Endodermal cell (in vitro differentiated cells): ENCODE measurements at places on chromosomes 13 and 19. TPM values are rescaled to one million over a fixed set of nuclear protein-coding genes. Genes with fewer than 3 reads are reported as not detected.

DNA sequence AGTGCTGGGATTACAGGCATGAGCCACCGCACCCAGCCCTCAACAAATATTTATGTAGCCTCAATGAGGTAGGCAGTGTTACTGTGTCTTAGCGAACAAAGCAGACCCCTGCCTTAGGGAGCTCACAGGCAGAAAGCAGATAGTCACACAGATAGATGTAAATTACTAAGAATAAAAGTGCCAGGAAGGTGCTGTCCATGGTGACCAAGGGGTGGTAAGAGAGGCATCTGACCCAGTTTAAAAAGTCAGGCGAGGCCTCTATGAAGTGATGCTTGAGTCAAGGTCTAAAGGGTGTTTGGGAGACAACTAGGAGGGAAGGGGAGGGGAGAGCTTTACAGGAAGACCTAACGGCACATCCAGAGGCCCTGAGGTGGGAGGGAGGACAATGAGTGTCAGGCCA lies 12.4 kb upstream of the CACNG7 start:
- peaks cover 15% of the 10 kb centered on the region for H3K27me3 ChIP-seq
- no peak overlapping the region for H3K4me3 ChIP-seq
- H3K4me1 ChIP-seq, result no peaks in the 10 kb centered on the region
- no peaks in the 10 kb centered on the region for H3K36me3 ChIP-seq
- DNase-seq, result no peak

GRCh38 chr13:103195762-103196161 lies 129.5 kb upstream of the SLC10A2 start:
- H3K4me1 ChIP-seq, result no peaks in the 10 kb centered on the region
- no peak overlapping the region for H3K4me3 ChIP-seq
- DNase-seq, result no peak
- no peak overlapping the region for H3K27ac ChIP-seq
- H3K36me3 ChIP-seq, result no peaks in the 10 kb centered on the region
- H3K27me3 ChIP-seq, result no peaks in the 10 kb centered on the region

GRCh38 chr13:30824651-30825050 lies 81.4 kb upstream of the MEDAG start:
- H3K36me3 ChIP-seq, result no peaks in the 10 kb centered on the region
- peak overlapping the region; percentile 47 for H3K4me3 ChIP-seq
- H3K27ac ChIP-seq, result no peak overlapping the region
- peaks cover 37% of the 10 kb centered on the region for H3K4me1 ChIP-seq
- H3K27me3 ChIP-seq, result no peaks in the 10 kb centered on the region
- DNase-seq, result peak; percentile 92

DNA sequence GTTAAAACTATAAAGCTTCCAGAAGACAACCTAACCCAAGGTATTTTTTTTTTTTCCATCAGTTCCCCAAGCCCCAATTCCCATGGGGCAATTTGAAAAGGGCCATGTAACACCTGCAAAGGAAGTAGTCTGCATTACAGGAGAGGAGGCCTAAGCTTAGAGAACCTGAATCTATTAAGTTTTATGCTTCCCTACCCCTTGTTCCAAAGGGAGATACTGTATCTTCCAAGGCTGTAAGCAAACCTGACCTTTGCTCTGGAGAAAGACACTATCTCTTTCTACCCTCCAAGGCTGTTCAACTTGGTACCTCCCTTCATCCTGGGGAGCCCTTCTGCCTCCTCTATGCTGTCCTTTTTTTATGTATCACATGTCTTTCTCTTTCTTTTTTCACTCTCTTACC lies 15.0 kb downstream of the KATNAL1 start:
- no peaks in the 10 kb centered on the region for H3K4me1 ChIP-seq
- no peak overlapping the region for H3K27ac ChIP-seq
- H3K36me3 ChIP-seq, result no peaks in the 10 kb centered on the region
- no peaks in the 10 kb centered on the region for H3K27me3 ChIP-seq

DNA sequence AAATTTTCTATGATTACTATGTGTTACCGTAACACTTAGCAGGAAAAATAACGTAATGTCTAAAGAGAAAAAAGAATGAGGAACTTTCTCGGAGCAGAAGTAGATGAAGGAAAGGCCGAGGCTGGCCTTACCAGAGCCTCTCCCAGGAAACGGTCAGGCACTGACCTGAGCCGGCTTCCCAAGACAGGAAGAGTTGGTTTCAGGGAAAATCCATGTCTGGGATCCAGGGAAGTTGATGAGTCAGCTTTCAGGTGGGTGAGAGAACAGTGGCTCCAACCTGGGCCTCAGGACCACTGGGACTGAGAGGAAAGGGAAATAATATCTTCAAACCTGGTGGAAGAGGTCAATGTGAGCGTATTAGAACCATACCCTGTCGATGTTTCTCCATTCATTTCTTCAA lies 93.3 kb upstream of the UBL3 start:
- no peak overlapping the region for H3K4me3 ChIP-seq
- no peak overlapping the region for H3K27ac ChIP-seq
- H3K36me3 ChIP-seq, result no peaks in the 10 kb centered on the region
- no peak for DNase-seq

GRCh38 chr13:93867481-93867880 lies 612.0 kb downstream of the DCT start:
- H3K27me3 ChIP-seq, result no peaks in the 10 kb centered on the region
- peaks cover 4% of the 10 kb centered on the region for H3K36me3 ChIP-seq
- no peak for DNase-seq
- no peak overlapping the region for H3K27ac ChIP-seq

DNA sequence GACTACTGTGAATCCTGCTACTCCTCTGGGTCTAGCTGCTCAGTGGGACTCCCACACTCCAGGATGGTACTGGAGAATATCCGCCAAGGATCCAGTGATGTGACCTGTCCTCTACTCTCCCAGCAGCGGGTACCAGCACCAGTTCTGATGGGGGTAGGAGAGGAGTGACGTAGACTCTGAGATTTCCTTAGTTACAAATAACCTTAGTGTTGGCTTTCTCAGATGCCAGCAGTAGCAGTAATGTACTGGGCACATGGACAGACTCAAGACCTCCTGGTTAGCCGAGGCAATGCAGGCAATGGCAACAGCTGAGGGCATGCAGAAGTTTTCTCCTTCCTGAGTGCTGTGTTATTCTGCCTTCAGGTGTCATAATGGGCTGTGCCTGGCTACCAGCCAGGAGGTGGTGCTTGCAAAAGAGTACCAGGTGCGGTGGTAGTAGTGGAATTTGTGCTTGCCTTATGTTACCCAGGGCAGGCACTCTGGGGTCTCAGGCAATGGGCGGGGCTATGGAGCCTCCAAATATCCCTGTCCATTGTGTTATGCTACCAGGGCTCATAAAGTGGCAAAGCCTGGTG lies 105.3 kb upstream of the KLF5 start:
- H3K4me3 ChIP-seq, result no peak overlapping the region
- H3K36me3 ChIP-seq, result peaks cover 15% of the 10 kb centered on the region

- H3K4me3 ChIP-seq, result no peak overlapping the region
- H3K27ac ChIP-seq, result no peak overlapping the region
- no peaks in the 10 kb centered on the region for H3K27me3 ChIP-seq
- DNase-seq, result no peak
Observed at GRCh38 chr19:10155839-10156238, 36.1 kb upstream of the EIF3G start.

DNA sequence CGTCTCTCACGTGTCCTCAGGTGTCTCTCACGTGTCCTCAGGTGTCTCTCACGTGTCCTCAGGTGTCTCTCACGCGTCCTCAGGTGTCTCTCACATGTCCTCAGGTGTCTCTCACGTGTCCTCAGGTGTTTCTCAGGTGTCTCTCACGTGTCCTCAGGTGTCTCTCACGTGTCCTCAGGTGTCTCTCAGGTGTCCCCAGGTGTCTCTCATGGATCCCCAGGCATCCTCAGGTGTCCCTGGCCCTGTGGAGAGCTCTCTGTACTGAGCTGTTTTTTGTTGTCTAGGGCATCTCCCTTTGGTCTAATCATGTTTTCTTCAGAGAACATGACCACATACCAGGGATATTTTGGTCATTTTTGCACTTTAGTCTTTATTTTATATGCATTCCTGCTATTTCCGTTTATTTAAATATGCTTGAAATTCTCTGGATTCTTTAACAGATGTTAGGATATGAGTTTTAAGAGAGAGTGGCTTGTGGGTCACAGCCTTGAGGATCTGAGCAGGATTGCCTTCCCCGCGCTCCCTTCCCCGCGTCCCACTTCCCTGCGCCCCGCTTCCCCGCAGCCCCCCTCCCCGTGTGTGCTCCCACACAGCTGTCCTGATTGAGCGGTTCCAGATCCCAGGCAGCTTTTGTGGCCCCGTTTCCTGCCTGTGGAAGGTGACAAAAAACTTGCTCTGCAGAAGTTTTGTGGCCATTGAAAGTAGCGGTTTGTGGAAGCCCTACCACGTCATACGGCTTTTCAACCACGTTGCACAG lies 31.9 kb downstream of the ATP4B start:
- no peak for DNase-seq
- H3K4me3 ChIP-seq, result no peak overlapping the region
- H3K4me1 ChIP-seq, result no peaks in the 10 kb centered on the region
- H3K27me3 ChIP-seq, result no peaks in the 10 kb centered on the region

- H3K36me3 ChIP-seq, result no peaks in the 10 kb centered on the region
- no peak overlapping the region for H3K27ac ChIP-seq
- H3K4me1 ChIP-seq, result peaks cover 6% of the 10 kb centered on the region
Observed at GRCh38 chr13:24683351-24683750, 3.1 kb downstream of the ATP12A start.

- DNase-seq, result no peak
- H3K27ac ChIP-seq, result no peak overlapping the region
- H3K4me1 ChIP-seq, result no peaks in the 10 kb centered on the region
- no peak overlapping the region for H3K4me3 ChIP-seq
Observed at GRCh38 chr13:73278186-73278585, 219.4 kb downstream of the KLF5 start.

DNA sequence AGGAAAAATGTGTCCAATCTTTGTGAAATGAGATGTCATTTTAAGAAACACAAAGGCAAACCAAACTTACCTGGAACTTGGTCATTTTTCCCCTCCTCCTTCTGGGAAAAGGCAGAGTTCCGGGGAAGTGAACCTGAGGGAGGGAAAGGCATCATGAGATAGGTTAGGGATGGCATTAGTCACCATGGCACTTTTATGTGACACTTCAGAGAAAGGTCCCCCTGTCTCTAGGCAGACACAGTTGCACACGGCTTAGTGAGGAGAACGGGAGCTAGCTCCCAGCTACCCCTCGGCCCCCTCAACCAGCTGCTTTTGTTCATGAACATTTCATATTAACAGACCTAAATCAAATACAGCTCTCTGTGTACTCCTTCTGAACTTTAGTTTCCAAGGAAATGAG lies 1.5 kb downstream of the ZNF235 start:
- peaks cover 6% of the 10 kb centered on the region for H3K4me1 ChIP-seq
- no peak overlapping the region for H3K27ac ChIP-seq
- peak overlapping the region; percentile 98 for H3K4me3 ChIP-seq
- DNase-seq, result no peak
- H3K27me3 ChIP-seq, result no peaks in the 10 kb centered on the region
- H3K36me3 ChIP-seq, result peaks cover 39% of the 10 kb centered on the region

DNA sequence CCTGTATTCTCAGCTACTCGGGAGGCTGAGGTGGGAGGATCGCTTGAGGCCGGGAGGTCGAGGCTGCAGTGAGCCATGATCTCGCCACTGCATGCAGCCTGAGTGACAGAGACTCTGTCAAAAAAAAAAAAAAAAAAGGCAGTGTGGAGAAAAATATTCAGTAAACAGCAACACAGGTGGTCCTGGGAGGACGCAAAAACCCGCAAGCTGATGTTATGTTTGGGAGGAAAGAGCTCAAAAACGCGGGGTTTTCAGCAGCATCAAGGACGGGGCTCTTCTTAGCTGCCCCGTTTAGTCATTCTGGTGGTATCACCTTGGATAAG lies 599 bp upstream of the ZNF784 start:
- no peak for DNase-seq
- no peaks in the 10 kb centered on the region for H3K4me1 ChIP-seq
- H3K4me3 ChIP-seq, result peak overlapping the region; percentile 83
- H3K27me3 ChIP-seq, result no peaks in the 10 kb centered on the region
- peak overlapping the region; percentile 80 for H3K27ac ChIP-seq

GRCh38 chr19:44626048-44626624 lies 12.8 kb downstream of the IGSF23 start:
- H3K27ac ChIP-seq, result no peak overlapping the region
- H3K36me3 ChIP-seq, result no peaks in the 10 kb centered on the region
- no peaks in the 10 kb centered on the region for H3K27me3 ChIP-seq
- H3K4me3 ChIP-seq, result no peak overlapping the region
- no peak for DNase-seq

DNA sequence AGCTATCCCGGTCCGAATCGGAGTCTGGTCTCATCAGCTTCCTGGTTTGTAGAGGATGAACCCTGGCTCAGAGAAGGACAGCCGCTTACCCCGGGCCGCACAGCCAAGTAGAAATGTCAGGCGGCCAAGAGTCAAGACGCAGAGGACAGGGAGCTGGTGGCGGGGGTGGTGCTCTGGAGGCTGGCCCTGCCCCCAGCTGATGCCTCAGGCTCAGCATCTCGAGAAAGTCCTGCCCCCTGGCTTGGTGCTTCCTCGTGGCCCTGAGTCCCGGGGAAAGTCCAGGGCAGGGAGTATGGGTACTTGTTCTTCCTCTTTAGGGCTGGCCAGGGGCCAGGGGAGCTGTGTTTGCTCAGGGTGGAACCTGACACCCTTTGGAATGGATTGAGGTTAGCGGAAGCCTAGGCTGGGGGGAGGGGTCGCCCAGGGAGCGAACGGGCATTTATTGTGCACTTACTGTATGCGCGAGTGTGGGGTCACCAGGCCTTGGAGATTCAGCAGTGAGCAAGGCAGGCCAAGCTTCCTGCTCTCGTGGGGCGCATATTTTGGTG lies 2.2 kb downstream of the TJP3 start:
- no peaks in the 10 kb centered on the region for H3K36me3 ChIP-seq
- DNase-seq, result peak; percentile 70
- no peaks in the 10 kb centered on the region for H3K4me1 ChIP-seq
- H3K4me3 ChIP-seq, result no peak overlapping the region
- no peak overlapping the region for H3K27ac ChIP-seq

GRCh38 chr13:48094404-48094780 lies 512 bp downstream of the MED4 start:
- H3K4me1 ChIP-seq, result peaks cover 9% of the 10 kb centered on the region
- peak; percentile 58 for DNase-seq
- H3K27me3 ChIP-seq, result no peaks in the 10 kb centered on the region
- no peaks in the 10 kb centered on the region for H3K36me3 ChIP-seq
- H3K4me3 ChIP-seq, result peak overlapping the region; percentile 96
- H3K27ac ChIP-seq, result no peak overlapping the region

DNA sequence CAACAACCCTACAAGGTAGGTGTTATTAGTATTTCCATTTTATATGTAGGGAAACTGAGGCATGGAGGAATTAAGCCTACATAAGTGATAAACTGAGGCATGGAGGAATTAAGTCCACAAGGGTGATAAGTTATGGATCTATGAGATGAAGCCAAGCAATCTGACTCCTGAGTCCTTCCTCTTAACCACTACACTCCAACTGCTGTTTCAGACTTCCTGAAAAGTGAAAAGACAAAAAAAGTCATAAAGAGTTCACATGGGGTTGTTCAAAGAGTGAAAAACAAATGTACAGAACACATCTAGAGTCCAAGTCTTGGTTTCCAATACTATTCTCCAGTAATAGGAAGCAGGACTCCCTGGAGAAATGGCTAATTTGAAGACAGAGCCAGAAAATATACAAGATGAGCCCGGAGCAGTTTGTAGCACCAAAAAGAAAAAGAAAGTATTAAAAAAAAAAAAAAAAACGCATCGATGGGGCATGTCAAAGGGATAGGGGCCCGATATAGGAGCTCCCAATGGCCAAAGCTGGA lies 12.1 kb downstream of the CRYL1 start:
- no peak for DNase-seq
- no peaks in the 10 kb centered on the region for H3K4me1 ChIP-seq
- H3K27ac ChIP-seq, result no peak overlapping the region
- H3K4me3 ChIP-seq, result no peak overlapping the region

CYTH2 gene
- total RNA-seq, result 86.3 to 106 TPM (median 102 TPM) in 3 replicates

SELENOW gene
- 345 to 408 TPM (median 404 TPM) in 3 replicates for total RNA-seq

TLE6 gene
- total RNA-seq, result 17.3 to 56.4 TPM (median 18.6 TPM) in 3 replicates

KCNJ14 gene
- total RNA-seq, result 0.52 to 0.82 TPM (median 0.73 TPM) in 3 replicates

ZNF154 gene
- 19.3 and 21.2 TPM in 2 replicates for total RNA-seq

MZF1 gene
- total RNA-seq, result 30.1 and 33.1 TPM in 2 replicates

ZIC5 gene
- total RNA-seq, result 10.6 and 11.0 TPM in 2 replicates

SHC2 gene
- 74.3 and 93.0 TPM in 2 replicates for total RNA-seq

CATSPERD gene
- not detected in 2 replicates for total RNA-seq

CXCL17 gene
- not detected in 3 replicates for total RNA-seq

HIPK4 gene
- total RNA-seq, result 0.23 to 0.40 TPM (median 0.31 TPM) in 3 replicates
